ENCODE measurements at places on chromosomes 5 and 9.

- no peak for DNase-seq
Observed at GRCh38 chr5:173689737-173690360, 73.4 kb upstream of the BOD1 start.

GRCh38 chr5:151779531-151780125, 7.9 kb downstream of the G3BP1 start:
- DNase-seq, result no peak

GRCh38 chr5:143244000-143244736, 159.3 kb downstream of the NR3C1 start:
- no peak for DNase-seq

DNA sequence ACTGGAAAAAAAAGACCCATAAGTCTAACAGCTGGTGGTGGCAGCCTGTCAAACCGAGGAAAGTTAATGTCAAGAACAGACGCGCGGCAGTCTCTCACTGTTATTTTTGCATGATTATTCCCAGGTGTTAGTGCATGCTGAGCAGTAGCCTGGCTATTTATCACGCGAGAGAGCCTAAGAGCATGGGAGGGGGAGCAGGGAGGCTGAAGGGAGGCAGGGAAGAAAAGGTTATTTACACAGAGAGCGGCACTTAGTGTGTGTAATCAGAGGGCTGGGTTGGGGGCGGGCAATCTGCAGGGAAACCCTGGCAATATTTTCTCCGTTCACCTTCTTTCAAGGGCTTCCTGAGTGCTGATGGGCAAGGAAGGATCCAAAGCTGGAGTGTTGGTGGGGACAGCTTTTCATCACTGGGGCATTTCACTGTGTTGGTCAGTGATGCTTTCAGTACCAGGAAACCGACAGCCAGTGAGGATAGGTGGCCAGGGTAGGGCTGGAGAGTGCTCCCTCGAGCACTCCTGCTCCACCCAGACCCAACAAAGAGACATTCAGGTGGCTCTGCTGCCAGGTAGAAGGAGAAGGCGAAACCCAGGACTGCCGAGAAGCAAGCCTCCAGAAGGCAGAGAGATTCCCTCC, 39.6 kb downstream of the ZNF608 start:
- DNase-seq, result no peak

DNA sequence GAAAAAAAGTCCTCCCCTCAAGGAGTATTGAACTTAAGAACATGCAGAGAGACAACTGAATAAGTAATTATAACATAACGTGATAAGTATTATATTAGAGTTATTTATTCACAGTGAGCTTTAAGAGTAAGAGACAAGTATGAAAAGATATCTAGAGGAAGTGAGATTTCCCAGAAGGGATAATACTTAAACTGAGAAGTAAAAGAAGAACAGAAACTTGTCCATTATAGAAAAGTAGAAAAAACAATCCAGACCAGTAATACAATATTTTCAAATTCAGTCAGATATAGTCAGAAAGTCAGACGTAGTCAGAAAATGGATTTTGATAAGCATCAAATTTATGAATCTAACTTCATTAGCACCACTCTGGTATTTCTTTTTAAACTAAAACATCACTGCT, 613.0 kb upstream of the CCNG1 start:
- no peak for DNase-seq

GRCh38 chr9:80841888-80842287, 847.5 kb downstream of the TLE1 start:
- DNase-seq, result no peak

- DNase-seq, result no peak
Observed at GRCh38 chr9:127209220-127209619, 55.4 kb upstream of the GARNL3 start.

GRCh38 chr5:158552241-158552640, 547.5 kb downstream of the EBF1 start:
- DNase-seq, result no peak

GRCh38 chr5:3143382-3143781, 391.9 kb upstream of the IRX2 start:
- DNase-seq, result no peak

DNA sequence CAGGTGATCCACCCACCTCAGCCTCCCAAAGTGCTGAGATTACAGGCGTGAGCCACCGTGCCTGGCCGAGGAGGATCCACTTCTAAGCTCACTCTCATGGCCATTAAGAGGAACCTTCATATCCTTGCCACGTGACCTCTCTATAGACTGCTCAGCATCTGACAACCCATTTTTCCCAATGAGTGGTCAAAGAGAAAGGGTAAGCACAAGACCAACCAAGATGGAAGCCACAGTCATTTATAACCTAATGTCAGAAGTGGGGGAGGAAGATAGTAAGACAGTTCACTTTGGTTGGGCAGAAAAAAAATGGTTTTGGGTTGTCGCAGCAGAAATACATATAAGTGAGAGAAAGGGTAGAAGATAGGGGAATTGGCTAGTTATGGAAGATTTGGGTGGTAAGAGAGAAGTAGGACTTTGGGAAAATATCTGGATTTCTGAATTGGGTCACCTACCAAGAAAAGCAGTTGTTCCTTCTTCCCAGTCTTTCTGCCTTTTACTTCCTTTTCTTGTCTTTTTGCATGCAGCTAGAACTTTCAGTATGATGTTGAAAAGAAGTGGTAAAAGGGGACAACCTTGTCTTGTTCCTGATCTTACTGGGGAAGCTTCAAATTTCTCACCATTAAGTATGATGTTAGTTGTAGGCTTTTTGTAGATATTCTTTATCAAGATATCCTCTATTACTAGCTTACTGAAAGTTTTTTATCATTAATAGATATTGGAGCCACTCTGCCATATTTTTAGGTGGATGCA, 15.6 kb downstream of the SNX2 start:
- DNase-seq, result no peak

DNA sequence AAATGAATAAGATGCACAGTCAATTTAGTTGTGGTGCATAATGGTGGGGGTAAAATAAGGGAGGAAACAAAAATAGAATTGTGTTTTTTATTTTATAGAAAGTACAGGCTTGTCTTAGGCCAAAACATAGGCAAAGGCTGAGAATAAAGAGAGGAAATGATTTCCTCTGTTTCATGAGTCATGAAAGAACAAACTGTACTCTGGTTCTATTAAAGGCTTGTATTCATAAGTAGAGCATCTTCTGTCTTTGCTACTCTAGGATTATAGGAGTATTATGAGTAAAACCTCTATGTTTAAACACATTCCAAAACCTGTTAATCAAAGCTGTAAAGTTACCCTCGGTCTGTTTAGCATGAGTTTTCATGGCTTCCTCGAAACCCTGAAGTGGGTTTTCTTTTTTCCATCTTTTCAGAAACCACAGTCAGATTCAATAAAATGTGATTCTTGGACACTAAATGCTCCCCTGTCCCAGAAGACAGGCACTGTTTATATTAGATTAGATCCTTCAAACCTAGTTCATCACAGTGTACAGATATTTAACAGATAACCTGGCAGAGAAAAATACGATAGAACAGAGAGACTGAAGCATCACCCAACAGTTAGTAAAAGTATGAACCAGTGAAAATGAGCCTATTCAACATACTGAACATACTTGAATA, 473.9 kb upstream of the CYLC2 start:
- no peak for DNase-seq

DNA sequence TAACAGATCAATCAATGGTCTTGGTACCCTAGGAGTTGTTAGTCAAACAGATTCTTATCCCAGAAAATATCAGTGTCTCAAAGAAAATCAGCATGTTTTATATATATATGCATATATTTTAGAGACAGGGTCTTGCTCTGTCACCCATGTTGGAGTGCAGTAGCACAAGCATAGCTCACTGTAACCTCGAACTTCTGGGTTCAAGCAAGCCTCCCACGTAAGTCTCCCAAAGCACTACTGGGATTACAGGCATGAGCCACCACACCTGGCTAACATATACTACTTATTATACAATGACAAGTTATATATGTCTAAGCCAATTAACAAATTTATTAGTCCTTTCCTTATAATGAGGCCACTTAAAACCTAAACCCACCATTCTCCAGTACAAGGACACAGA, 10.4 kb downstream of the RAB14 start:
- DNase-seq, result no peak

DNA sequence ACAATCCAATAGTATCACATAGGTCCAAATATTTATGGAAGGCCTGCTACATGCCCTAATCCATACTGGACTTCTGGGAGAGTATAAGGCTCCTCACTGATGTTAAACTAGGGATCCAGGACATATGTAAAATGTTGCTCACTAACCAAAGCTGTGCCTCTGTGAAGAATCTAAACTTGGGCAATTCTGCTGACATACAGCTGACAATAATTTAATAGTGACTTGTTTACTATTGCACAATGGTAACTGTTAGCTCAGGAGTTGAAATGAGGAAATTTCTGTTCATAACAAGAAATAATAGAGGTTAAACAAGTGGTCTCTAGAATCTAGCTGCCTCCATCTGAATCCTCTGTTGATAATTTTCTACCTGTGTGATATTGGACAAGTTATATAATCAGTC, 14.9 kb upstream of the CTXN3 start:
- DNase-seq, result no peak

- DNase-seq, result no peak
Observed at GRCh38 chr5:37198061-37198460, 51.1 kb downstream of the CPLANE1 start.

- DNase-seq, result no peak
Observed at GRCh38 chr5:114419067-114419388, 57.2 kb downstream of the KCNN2 start.

DNA sequence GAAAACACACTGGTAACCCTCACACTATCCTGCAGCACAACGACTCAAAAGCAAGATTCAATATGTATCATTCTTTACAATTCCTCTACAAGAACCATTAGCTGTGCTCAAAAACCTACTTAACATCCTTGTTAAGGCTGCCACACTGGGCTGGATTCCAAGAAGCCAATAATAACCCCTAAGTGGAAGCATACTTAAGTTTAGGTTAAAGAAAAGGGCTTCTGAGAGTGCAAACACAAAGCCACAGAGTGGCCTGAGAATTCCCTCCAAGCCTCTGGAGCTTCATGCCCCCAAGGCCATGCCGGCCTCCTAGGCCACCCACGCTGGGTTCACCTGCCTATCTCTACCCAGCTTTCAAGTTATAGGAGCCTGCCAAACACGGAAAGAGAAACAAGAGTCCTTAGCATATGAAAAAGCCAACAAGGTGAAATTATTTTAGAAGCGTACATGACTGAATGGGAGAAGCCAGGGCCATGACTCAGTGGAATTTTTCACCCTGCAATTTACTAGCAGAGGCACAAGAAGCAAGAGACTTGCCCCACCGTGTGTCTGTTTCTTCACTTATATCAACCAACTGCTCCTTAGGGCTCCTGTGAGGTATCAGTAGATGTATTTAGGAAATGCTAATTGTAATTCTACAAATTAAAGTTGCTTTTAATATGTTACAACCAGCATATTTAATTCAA, 293.0 kb downstream of the SPOCK1 start:
- no peak for DNase-seq

- no peak for DNase-seq
Observed at GRCh38 chr9:1619915-1620710, 395.0 kb upstream of the SMARCA2 start.

DNA sequence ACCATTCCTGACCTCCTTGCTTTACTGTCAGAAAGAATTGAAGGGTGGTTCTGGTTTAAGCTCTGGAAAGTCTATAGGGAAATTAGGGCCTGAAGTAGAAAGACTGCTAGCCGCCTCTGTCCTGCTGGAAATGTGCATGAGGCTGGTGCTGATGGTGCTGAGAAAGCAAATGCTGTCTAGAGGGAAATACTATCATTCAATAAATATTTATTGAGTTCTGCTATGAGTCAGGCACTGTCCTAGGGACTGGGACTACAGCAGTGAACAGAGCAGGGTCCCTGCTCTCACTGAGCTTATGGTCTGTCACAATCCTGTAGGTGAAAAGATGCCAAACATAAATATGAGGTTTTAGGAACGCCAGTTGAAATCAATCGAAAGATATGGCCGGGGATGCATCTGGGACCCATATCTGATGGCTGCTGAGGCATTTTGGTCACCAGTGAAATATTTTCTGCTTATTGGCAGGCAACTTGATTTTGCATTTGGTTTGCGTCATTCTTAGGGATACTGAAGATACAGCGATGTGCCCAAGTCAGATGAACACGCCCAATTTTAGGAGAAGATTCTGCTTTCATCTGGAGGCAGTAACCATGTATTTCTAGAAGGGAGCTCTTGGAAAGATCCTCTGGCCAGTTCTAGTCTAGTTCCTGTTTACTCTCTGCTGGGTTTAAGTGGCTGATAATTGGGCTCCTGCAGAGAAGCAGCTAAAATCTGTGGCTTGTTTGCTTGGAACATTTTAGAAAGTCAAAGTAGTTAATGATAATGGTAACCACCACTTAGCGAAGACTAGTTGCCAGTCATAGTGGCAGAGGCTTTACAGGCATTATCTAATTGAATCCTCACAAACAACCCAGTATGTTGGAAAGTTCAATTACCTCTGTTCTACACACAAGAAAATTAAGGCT, 73.3 kb downstream of the INSYN2B start:
- no peak for DNase-seq

- DNase-seq, result peak; percentile 85
Observed at GRCh38 chr9:95462249-95463147, 54.3 kb downstream of the PTCH1 start.

DNA sequence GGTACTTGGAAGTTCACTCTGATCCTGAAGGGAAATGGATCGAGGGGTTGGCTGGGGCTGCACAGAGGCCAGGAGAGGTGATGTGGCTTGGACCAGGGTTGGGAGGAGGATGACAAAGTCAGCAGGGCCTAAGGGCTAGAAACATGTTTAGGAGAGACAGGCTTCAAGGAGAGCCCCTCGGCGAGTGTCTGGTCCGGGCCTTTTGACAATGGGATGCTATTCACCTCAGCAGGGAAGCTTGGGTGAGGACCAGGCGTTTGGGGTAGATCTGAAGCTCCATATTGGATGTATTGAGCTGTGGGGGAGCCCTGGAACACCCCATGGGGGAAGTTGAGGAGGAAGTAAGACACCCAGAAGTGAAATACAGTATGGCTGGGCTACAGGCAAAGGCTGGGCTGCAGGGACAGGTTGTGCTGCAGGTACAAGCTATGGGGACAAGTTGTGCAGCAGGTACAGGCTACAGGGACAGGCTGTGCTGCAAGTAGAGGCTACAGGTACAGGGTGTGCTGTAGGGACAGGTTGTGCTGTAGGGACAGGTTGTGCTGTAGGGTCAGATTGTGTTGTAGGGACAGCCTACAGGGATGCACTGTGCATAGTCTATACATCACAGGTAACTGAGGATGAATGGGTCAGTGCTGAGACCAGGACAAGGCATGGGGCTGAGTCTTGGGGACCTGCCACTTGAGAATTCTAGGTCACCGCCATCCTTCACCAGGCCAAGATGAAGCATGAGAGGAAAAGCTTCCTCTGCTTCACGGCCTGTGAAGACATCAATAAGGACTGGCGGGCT, 22.7 kb upstream of the FIBCD1 start:
- no peak for DNase-seq

DNA sequence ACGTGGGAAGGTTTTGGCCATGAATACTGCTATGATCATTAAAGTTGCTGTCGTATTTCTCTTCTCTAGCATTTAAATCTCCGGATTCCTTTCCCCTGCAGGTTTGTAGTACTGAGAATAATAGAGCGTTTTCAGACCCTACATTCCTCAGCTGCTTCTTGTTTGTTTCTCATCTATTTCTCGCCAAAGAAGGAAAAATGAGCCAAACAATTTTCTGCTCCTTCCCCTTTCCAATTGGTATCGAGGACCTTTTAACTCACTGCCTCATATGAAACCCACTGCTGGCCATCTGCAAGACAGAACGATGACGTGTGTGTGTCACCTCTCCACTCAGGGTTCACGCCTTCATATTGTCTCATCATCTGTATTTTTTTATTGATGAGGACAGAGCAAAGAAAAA, 689.4 kb upstream of the WWC1 start:
- DNase-seq, result no peak
